Head of caudate nucleus (tissue), 42 donors: ENCODE measurements at places on chromosomes 1 and 21.

DNA sequence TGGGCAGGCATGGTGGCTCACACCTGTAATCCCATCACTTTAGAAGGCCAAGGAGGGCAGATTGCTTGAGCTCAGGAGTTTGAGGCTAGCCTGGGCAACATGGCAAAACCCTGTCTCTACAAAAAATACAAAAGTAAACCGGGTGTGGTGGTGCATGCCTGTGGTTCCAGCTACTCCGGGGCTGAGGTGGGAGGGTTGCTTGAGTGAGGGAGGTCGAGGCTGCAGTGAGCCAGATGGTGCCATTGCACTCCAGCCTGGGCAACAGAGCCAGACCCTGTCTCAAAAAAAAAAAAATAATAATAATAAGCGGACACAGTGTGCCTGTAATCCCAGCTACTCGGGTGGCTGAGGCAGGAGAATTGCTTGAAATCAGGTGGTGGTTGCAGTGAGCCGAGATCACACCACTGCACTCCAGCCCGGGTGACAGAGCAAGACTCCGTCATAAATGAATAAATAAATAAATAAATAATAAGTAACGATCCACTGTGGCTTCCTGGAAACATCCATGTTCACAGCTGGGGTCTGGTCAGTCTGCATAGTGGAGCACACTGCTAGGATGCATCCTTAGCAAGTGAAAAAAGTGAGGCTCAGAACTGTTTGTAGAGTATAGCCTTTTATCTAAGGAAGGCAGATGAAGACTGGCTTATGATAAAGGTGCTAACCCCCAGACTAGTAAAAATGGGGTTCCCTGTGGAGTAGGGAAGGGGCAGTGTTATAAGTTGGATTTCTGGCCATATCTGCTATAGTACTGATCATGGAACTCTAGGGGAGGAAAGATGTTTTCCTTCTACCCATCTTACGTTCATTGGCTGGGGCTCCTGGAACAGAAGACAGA, 15.7 kb downstream of the PKNOX1 start:
- DNase-seq: no peak

GRCh38 chr1:241131636-241132194, 225.3 kb downstream of the RGS7 start:
- no peak for DNase-seq

DNA sequence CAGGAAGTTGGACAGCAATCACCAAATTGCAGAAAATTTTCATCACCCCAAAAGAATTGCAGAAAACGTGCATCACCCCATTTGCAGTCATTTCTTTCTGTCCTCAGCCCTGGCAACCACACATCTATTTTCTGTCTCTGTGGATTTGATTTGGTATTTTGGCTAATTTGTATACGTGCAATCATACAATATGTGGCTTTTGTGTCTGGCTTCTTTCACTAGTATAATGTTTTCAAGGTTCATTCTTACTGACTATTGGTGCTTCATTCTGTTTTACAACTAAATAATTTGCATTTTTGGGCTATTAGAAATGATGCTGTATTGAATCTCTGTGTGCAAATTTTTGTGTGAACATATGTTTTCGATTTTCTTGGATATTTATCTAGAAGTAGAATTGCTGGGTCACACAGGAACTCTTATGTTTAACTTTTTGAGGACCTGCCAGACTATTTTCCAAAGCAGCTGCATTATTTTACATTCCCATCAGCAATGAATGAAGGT, 24.8 kb upstream of the PRDM2 start:
- DNase-seq: no peak

DNA sequence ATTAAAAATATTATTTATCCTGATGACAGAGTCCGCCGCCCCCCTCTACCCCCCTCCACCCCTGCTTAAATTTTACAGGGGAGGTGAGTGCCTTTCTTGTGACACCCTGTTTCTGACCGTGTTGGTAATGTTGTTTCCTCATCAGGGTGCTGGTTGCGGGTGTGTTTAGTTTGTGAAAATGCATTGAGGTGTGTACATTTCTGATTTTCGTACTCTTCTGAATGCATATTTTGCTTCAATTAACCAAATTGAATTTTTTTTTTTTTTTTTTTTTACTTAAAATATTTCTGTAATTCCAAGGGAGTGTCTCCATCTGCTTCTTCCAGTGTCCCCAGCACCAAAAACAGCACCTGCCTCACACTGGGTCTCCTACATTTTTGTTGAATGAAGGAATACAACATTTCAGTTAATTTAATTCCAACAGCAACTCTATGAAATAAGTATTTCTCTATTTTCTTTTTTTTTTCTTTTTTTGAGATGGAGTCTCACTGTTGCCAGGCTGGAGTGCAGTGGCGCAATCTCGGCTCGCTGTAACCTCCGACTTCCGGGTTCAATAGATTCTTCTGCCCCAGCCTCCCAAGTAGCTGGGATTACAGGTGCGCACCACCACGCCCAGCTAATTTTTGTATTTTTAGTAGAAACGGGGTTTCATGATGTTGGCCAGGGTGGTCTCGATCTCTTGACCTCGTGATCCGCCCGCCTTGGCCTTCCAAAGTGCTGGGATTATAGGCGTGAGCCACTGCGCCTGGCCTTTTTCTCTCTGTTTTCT, 5.6 kb upstream of the SLC2A1 start:
- DNase-seq: no peak

- DNase-seq: no peak
These were observed 1.2 kb upstream of the INAVA start for GRCh38 chr1:200893411-200893901.

DNA sequence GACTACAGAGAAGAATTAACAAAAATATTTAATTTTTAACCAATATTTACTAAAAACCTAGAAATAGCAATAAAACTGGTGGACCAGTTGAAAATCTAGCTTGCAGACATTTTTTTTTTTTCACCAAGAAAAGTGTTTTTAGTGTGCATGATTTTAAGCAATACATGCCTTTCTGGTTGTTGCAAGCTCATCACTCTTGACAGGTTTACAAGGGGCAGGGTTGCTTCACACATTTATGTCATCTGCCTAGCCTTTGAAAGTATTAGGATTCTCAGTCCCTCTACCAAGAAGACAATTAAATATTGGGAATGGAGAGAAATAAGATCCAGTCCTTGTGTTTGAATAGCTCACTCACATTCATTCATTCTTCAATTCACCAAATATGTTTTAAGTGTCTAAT, 53.8 kb upstream of the LYPLAL1 start:
- DNase-seq: no peak

GRCh38 chr1:67597336-67597735, 87.7 kb upstream of the GADD45A start:
- DNase-seq: no peak

DNA sequence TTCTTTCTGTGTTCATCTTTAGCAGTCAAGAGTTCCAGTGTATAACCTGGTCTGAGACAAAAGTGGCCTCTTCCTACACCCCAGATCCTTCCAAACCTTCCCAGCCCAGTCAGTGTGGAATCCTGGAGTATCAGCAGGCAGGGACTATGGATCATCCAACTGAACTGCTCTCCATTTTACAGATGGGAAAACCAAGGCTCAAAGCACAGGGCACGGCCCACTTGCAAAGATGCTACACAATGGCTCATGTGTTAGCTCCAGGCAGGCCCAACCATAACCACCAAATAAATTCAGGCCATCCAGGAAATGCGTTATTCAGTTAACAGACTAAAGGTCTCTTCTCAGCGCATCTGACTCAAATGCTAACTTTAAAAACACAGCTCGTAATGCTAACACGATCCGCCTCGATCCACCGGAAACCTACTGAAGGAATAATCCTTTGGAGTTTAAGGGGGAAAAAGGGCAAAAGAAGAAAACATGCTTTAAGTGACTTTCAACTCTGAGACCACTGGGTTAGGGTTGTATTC, 7.1 kb downstream of the GLIS1 start:
- no peak for DNase-seq

DNA sequence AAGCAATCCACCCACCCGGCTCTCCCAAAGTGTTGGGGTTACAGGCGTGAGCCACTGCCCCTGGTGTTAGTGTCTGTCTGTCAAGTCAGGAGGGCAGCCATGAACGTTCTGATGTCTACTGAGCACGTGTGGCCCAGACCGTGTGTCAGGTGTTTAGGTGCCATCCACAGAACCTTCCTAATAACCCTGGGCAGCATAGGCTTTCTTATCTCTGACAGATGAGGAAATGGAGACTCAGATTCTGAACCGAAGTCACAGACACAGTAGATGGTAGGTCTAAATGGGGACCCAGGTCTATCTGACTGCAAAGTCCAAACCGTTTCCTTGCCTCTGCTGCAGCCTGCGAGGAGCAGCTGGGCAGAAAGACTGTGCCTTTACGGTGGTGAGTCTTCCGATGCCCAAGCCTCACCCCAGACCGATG, 622 bp upstream of the IL6R start:
- DNase-seq: no peak

DNA sequence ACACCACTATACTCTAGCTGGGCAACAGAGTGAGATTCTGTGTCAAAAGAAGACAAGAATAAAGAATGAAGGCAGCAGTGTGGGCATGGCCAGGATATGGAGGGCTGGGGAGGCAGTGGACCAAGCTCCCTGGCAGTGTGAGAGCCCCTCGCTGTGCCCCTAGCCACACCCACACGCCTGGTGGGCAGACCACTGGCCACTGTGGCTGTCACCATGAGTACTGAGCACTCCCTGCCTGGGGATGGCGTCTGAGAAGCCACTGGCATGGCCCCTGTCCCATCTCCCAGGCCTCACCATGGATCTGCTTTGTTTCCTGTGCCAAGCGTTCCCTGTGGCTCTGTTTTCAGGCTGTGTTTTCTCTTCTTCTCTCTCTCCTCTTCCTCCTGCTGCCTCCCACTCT, 51.7 kb downstream of the STUM start:
- no peak for DNase-seq

- no peak for DNase-seq
These were observed 7.7 kb upstream of the TTLL10 start for GRCh38 chr1:1165900-1166421.

- no peak for DNase-seq
These were observed 12.2 kb upstream of the CLSTN1 start for GRCh38 chr1:9835758-9836631.

GRCh38 chr21:45979141-45979631, 2.4 kb upstream of the COL6A1 start:
- DNase-seq: no peak

DNA sequence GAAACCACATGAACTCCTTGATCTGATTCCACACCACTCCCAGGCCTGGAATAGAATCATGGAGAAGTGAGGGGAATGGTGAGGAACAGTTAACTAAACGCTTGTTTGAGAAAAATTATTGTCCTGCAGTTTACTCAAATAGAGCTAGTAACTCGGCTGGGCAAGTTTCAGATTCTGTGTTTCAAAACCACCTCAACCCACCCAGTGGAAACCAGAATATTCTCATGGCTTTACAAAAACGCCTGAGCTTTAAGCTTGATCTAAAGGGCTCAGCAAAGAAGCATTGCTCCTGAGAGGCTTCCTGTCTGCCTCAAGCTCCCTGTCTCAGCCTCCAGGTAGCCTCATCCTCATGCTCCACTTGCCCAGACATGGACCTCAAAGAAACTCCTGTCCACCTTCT, 16.6 kb downstream of the TCHHL1 start:
- no peak for DNase-seq

DNA sequence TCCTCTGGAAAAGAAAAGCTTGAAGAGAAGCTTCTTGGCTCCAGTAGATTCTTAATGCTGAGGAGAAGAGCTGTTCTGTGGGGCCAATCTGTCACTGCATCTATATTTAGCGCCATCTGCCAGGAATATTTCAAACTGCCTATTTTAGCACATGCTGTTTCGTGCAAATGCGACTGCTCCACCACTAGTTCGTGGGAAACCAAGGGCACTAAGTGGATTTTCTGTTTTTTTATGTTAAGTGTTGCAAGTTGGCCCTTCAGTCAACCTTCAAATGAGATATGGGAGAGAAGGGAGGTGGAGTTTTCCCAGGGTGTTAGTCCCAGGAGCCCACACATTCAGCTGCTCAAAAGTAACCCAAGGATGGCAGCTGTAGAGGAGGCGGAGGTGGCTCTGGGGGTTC, 91.9 kb downstream of the TSEN15 start:
- DNase-seq: peak; percentile 49

GRCh38 chr1:175792136-175792535, 48.7 kb upstream of the TNR start:
- no peak for DNase-seq

DNA sequence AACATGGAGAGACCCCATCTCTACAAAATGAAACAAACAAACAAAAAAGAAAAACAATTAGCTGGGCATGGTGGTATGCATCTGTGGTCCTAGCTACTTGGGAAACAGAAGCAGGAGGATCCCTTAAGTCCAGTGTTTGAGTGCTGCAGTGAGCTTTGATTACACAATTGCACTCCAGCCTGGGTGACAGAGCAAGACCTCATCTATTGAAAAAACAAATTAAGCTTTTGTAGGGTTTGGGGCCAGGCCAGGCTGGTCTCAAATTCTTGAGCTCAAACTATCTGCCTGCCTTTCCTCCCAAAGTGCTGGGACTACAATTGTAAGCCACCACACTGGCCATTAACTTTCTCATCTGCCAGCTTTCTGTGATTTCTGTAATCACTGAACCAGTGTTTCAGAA, 27.2 kb downstream of the NIPAL3 start:
- DNase-seq: no peak

DNA sequence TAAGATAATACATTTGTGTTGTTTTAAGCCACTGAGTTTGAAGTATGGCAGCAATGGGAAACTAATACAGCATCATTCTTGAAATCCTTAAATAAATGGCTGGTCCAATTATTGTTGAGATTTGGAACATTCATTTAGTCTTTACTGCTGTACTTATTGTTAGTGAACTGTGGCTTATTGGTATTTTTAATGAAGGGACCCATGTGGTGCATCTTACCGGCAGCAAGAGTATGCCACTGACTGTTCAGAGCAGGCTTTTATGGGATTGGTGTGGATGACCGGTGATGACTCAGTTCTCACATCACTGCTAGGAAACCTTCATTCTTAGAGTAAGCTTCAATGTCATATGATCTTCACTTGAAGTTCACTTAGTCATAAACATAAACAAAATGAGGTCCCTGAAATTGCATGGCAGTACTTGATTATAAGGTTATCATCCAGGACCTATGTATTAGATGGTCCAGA, 31.5 kb downstream of the PRKAA2 start:
- DNase-seq: no peak

GRCh38 chr1:248695451-248696132, 7.0 kb downstream of the OR14I1 start:
- no peak for DNase-seq

GRCh38 chr1:168112673-168113305, 23.9 kb downstream of the GPR161 start:
- no peak for DNase-seq

DNA sequence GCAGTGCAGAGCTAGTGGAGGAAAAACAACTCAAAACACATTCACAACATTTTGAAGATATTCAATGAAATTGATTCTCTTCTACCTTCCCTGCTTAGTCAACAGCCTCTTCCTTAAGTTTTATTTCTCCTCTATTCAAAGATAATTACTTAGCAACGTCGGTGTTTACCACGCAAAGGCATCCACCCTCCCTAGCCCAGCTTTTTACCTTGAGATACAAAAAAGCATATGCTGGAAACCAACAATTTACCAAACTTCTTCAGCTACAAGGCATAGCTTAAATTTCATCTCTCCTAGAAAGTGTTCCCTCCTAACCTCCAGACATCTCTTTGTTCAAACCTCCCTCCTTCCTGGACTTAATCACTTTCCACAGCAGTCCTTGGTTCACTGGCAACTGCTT, 102.8 kb upstream of the SOD1 start:
- DNase-seq: no peak
